Mesenchymal stem cell (in vitro differentiated cells and primary cell): ENCODE measurements at places on chromosomes 11 and 22.

DNA sequence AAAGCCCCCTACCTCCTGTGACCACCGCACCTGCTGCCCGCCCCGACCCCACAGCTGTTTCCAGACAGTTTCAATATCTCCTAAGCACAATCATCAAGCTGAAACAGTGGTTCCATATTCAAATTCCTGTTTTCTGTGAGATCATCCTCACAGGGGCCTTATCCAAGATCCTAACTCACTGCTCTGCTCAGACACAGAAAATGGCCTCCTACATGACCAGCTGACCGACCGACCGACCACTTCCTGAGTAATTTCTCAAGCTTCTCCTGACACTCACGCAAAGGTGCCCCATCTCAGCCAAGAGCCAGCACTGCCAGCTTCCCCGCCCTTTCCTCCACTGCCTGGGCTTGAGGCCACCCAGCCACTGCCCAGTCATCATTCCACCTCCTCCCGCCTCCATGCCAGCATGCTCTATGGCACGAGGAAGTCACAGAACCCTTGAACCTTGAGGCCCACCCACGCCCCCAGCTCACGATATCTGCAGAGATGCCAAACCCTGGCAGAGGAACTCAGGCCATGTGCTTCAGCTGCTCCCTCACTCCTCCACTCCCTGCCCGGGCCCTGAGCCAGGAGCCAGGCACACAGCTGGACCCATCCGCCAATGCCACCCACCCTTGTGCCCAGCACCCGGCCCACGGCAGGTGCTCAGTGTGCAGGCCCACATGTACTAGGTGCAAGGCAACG, 14.0 kb downstream of the KIAA0930 start:
- H3K27me3 ChIP-seq: no peaks in the 10 kb centered on the region
- no peak for DNase-seq
- peaks cover 10% of the 10 kb centered on the region for H3K4me1 ChIP-seq
- no peak overlapping the region for H3K27ac ChIP-seq

- H3K4me1 ChIP-seq: peaks cover 7% of the 10 kb centered on the region
- peaks cover 4% of the 10 kb centered on the region for H3K27me3 ChIP-seq
- no peak overlapping the region for H3K27ac ChIP-seq
- no peak overlapping the region for H3K4me3 ChIP-seq
- DNase-seq: no peak
- no peaks in the 10 kb centered on the region for H3K36me3 ChIP-seq
Measured at GRCh38 chr11:64157631-64158394, 8.1 kb downstream of the MACROD1 start.

DNA sequence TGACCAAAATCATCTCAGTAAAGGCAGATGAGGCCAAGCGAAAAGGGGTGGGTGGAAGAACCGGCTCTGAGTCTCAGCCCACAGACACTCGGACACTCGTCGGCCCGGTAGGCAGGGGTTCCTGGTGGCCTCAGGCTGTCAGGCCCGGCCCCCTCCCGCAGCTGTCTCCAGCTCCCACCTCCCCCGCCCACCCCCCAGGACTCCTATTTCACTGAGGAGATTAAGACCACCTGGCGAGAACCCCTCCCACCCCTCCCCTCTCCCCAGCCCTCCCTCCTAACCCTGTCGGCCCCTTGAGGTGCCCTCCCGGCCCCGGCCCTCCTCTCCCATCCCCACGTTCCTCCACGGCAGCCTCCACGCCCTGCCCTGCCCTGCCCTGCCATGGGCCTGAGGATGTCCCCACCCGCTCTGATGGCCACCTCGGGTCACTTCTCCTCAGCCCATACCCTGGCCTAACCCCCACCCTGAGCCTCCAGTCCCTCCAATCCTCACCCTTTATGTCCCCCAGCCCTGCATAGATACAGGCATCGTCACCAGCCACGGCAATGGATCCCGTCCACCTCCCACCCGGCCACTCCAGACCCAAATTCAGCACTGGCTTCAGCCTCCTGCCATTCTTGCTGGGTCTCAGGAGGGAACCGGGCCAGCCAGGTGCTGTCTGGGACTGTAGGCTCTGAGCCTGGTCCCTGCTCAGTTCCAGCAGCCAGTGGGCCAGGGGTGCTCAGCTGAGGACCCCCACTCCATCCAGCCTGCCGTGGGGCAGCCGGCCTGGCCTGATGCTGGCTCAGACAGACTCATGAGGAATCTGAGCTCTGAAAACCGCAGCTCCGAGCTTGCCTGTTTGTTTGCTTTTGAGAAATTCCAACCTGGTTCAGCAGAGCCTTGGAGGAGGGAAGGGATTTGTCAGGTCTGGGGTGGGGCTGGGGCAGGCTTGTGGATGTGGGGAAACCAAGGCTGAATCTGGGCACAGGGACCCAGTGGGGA, 9.8 kb upstream of the TBX1 start:
- peak; percentile 49 for DNase-seq
- H3K4me3 ChIP-seq: no peak overlapping the region
- peaks cover 69% of the 10 kb centered on the region for H3K27me3 ChIP-seq
- no peaks in the 10 kb centered on the region for H3K36me3 ChIP-seq
- peaks cover 18% of the 10 kb centered on the region for H3K4me1 ChIP-seq

DNA sequence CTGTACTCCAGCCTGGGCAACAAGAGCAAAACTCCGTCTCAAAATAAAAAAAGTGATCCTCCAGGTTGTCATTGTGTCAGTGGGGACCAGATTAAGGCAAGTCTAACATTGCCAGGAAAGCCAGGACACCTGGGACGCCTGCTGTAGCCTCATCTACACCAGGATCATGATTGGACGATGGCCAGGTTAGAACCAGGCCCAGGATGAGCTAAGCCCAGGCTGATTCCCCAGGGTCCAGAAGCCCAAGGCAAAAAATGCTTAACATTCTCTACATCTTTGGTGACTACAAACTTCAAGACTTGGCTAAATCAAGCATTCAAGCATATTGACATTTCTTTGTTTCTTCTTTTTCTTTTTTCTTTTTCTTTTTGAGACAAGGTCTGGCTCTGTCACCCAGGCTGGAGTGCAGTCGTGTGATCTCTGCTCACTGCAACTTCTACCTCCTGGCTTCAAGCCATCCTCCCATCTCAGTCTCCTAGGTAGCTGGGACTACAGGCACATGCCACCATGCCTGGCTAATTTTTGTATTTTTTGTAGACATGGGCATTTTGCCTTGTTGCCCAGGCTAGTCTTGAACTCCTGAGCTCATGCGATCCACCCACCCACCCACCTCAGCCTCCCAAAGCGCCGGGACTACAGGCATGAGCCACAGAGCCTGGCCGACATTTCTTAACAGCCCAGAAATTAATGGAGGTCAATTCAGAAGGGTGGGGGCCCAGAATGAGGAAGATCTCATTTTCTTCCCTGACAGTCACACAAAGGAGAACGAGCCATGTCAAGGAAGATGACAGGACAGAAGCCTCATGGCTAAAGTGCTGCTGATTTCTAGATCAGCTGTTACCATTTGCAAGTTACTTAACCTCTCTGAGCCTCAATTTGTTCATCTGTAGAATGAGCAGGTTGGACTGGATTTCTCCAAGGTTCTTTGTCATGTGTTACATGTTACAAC, 12.5 kb upstream of the PTPRJ start:
- H3K36me3 ChIP-seq: no peaks in the 10 kb centered on the region
- no peak for DNase-seq
- no peak overlapping the region for H3K27ac ChIP-seq
- H3K4me1 ChIP-seq: peaks cover 15% of the 10 kb centered on the region
- H3K4me3 ChIP-seq: no peak overlapping the region
- no peaks in the 10 kb centered on the region for H3K27me3 ChIP-seq

GRCh38 chr22:36816339-36816635, 548 bp downstream of the PVALB start:
- H3K4me1 ChIP-seq: peaks cover 23% of the 10 kb centered on the region
- peaks cover 98% of the 10 kb centered on the region for H3K27me3 ChIP-seq
- H3K36me3 ChIP-seq: no peaks in the 10 kb centered on the region
- no peak overlapping the region for H3K27ac ChIP-seq
- no peak overlapping the region for H3K4me3 ChIP-seq

DNA sequence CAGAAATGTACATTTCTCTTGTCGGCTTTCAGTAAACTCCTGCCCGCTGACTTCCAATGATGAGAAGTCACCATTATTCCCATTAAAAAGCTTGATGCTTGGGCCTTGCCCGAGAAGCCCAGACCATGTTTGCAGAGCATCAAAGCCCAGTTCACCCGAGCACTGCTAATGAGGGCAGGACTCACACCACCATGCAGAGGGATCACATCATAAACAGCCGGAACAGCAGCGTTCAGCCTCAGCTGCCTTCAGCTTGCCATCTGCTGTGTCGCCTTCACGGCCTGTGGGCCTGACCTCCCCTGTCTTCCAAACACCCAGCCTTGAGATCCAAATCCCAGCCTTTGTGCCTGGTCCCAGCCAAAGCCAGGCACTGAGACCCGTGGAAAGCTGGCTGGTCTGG, 105.4 kb upstream of the CSNK2A3 start:
- H3K36me3 ChIP-seq: no peaks in the 10 kb centered on the region
- peaks cover 62% of the 10 kb centered on the region for H3K27me3 ChIP-seq
- DNase-seq: no peak
- H3K27ac ChIP-seq: no peak overlapping the region
- H3K4me1 ChIP-seq: peaks cover 2% of the 10 kb centered on the region
